SHP77 treated with DMSO at 0.1 percent for 48 hours (cell line): ENCODE measurements at places on chromosomes 3 and 15.

GRCh38 chr3:113142476-113142875, 68.9 kb upstream of the BOC start:
- no peak for DNase-seq

DNA sequence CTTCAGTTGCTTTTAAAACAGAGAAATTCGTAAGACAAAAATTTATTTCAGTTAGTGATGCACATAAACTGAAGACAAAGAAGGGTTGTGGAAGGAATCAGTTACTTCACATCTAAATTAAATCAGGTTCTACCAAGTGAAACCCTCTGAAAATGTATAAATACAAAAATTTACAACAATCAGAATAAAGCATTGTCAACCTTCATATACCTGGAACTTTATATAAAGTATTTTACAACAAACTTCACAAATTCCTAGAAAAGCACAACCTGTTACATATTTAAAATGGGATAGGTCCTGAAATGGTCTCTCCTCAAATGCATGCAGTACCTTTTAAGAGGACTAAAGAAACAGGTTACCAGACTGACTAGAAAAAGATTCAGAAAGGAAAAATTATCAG, 26.9 kb downstream of the ATOSA start:
- no peak for DNase-seq

DNA sequence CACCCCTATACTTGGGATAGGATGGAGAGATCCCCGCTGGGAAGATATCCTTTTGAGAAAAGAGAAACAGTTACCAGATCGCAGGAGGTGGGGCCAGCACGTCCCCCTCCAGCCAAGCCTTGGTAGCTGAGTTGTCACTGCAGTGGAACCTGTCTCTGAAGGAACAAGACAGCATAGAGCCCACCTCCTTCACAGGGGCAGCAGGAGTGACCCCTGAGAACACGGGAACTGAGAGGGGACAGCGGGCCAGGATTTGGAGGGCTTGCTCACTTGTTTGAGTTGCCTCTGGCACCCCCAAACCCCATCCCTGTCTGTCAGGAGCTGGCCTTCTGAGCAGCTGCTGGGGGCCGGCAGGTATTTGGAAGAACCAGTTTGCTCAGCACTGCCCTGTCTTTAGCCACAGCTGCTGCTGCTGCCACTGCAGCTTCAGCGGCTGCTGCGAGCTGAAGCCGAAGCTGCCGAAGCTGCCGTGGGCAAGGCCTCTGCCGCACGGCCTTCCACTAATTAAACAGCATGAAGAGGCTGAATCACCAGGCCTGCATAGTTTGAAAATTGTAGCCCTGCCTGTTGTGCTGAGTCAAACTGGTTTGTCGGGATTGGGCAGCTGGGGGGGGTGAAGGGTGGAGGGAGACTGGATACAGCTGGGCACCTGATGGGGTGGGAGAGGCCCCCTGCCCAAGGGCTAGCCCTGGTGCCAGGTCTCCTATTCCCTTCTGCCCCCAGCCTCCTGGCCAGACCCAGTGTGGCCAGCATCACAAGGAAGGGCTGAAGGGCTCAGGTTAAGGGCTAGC, 4.0 kb downstream of the EPHB3 start:
- DNase-seq, result no peak

GRCh38 chr3:123642182-123642956, 57.5 kb upstream of the HACD2 start:
- DNase-seq, result peak; percentile 31

DNA sequence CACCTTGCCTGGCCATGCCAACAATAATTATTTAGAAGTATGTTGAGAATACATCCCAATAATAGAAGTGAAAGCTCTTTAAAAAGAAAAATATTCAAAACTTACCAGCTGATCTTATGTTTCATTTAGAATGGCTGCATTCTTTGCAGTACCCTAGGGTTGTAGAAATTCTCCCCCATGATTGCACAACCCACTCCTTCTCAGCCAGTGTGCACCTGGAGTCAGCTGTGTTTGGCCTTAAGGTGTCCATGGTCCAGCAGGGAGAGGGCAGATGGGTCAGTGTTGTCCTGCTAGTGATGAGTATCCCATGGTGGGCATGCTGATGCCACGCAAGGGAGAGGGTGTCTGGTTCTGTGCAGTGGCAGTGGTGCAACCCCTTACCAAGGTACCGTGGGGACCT, 117.3 kb downstream of the IGF1R start:
- no peak for DNase-seq

DNA sequence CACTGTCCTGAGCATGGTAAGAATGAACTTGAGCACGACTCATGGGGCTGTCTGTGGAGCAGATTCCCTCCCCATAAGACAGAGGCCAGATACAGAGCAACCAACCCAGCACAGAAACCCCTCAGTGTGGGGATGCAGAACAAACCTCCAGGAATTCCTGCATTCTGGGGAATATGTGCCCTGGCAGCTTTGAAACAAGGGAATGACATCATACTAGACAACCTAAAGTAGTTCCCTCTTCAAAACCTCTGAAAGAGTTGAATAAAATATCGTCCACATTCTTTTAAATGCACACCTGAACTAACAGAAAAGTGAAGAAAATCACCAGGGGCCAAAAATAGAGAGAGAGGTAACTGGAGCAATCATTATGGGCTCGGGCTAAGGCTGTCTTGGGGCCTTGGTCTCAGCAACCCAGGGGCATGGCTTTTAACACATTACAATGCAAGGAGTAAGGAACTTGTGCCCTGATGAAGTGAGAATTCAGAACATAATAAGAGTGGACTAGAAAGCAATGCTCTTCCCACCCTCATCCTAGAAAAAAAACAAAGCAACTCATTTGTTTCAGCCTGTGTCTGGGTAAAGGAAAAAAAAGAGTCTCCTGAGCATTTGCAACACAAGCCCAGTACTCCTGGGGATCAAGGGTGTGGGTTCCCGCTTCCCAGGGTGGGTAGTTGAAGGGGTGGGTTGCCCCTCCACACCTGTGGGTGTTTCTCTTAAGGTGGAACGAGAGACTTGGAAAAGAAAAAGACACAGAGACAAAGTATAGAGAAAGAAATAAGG, 43.9 kb downstream of the ADIPOQ start:
- DNase-seq, result no peak

GRCh38 chr3:10322352-10322710, 1.4 kb upstream of the SEC13 start:
- DNase-seq, result no peak

- DNase-seq, result no peak
These were observed 75.2 kb downstream of the FMN1 start for GRCh38 chr15:33119273-33119672.

DNA sequence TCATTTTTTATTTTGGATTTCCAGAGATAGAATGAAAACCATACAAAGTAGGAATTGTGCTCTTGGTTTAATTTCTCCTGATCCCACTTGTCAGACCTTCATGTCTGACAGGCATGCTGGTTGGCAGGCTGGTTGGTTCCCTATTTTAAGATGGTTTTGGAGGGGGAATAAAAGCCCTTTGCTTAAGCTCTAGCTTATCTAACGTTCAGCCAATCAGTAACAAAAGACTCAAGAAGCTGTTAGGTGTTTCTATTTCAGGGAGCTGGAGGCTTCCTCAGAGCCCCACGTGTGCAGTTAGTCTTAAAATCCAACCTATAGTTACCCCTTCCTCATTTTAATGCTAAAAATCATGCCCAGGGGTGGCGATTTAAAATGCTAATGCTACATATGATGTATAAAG, 40.5 kb upstream of the XIRP1 start:
- DNase-seq, result no peak

DNA sequence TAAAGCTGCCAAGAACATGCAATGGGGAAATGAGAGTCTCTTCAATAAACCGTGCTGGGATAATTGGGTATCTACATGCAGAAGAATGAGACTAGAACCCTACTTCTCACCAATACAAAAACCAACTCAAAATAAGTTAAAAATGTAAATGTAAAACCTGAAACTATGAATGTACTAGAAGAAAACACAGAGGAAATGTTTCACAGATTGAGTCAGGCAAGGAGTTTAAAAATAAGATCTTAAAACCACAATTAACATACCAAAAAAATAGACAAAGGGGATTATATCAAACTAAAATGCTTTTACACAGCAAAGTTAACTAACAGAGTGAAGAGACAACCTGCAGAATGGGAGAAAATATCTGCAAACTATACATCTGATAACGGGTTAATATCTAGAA, 90.4 kb downstream of the ISL2 start:
- DNase-seq, result no peak

DNA sequence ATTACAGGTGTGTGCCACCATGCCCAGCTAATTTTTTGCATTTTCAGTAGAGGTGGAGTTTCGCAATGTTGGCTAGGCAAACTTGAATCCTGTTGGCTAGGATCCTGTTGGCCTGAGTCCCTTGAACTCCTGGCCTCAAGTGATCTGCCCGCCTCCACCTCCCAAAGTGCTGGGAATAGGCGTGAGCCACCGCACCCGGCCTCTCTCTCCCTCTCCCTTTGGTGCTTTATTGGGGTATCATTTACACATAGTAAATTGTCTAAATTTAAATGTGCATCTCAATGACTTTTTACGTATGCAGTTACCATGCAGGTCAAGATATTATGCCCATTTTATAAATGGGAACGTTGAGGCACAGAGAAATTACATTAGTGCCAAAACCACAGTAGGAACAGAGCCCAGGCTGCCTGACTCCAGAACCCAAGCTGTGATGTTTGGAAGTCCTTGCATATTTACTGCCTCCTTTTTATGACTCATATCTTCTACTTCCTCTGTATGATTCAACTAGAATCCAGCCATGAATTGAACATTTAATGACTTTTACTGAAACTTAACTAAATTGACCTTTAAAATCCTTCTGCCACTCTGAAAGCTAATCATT, 34.0 kb upstream of the RPP14 start:
- no peak for DNase-seq

DNA sequence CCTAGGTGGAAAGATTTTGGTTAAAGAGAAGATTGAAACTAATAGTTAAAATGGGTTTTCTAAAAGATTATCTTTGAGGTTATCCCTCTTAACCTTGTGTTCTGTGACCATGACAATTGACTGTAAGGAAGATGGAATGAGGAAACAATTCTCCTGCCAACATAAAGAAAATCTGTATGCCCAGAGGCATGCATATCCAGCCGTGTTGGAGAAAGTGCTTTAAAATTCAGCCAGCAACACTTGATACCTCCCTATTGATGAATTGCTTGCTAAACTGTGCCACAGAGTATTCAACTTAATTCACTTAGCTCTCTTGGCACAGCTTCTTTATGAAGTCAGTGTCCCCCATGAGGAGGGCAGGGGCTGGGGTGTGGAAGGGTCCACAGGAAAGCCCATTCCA, 203.5 kb downstream of the UBE2E2 start:
- no peak for DNase-seq

DNA sequence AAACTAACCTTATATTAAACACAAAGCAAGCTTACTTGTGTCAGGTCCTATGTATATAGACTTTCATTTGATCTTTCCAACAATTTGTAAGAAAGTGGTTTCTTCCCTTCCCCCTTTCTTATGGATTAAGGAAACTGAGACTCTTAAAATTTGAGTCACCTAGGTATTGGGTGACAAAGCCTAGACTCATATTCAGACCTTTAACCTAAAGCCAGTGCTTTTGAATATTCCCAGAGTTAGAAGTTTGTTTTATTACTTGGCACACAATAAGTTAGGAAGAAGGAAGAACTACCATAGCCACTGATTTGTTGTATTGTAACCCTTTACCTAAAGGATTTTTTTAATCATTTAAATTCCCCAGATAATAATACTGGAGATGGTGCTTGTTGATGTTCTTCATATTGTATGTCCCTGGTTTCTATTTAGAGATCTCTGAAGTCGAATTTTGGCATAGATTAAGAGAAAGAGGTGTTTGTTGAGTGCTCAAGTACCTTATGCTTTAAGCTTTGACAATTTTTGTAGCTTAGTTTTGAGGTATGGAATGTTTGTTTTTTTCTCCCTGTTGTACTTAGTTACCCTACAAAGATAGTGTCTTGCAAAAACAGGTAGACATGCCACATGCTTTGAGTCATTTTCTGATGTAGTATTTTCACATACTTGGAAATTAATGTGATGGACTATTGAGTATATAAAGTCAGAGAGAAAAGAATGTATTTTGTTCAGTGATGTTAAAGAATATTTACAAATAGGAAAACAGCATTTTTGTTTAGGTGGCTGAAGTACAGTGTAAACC, 11.2 kb downstream of the TSC22D2 start:
- DNase-seq, result no peak

- no peak for DNase-seq
These were observed 20.4 kb upstream of the CHST2 start for GRCh38 chr3:143099210-143099609.

DNA sequence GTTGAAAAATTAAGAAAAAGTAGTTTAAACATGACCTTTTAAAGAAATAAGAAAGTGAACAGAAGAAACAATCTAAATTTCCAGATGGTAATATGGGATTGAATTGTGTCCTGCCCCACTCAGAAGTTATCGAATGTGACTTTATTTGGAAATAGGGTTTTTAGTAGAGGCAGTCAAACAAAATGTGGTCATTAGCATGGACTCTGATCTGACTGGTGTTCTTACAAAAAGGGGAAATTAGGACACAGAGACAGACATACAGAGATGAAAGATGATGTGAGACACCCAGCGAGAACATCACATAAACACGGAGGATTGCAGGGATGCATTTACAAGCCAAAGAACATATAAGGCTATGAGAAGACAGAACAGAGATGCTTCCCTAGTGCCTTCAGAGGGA, 73.2 kb downstream of the XRN1 start:
- DNase-seq, result no peak

GRCh38 chr15:37038716-37039106, 61.6 kb downstream of the MEIS2 start:
- DNase-seq, result no peak

DNA sequence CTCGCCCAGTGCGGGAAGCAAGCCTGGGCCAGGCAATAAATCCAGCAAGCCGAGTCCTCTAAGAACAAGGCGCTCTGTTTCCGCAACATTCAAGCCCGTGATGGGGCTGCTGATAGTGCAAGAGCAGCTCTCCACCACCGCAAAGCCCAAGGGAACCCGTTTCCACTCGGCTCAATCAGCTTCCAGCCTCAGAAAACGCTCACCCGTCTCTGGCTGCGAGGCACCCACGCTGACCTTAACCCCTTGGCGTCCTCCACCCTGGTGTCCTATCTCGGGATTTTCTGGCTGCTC, 17.8 kb downstream of the SPATA12 start:
- DNase-seq, result no peak

DNA sequence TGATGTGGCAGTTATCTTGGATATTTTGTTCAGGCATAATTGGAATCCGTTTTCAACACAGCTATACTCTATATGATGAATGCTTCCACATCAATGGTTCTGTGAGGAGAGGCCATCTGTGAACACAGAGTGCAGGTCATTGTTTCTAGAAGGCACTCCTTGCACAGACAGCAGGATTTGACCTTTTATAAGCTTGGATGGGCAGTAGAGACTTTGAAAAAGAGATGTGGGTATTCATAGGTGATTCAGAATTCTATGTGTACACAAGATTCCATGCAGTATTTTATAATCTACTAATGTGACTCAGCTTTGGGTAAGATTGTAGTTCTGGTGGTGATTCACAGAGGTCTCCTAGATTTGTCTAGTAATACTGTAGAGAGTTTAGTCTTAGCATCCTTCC, 12.5 kb downstream of the ARPP21 start:
- no peak for DNase-seq

- no peak for DNase-seq
These were observed 51.0 kb downstream of the DPPA2 start for GRCh38 chr3:109265295-109265694.

GRCh38 chr3:45008117-45008516, 18.0 kb upstream of the CLEC3B start:
- DNase-seq, result no peak

GRCh38 chr3:187368251-187369088, at the start of gene RTP4:
RTP4 (plus strand) TSS chr3:187368385; CDS start chr3:187368442, 57 bp downstream.
- no peak for DNase-seq
